ENCODE measurements at places on chromosomes 16 and 17.
A peak's percentile ranks its signal among the peaks of the same experiment; 100 is the strongest.

DNA sequence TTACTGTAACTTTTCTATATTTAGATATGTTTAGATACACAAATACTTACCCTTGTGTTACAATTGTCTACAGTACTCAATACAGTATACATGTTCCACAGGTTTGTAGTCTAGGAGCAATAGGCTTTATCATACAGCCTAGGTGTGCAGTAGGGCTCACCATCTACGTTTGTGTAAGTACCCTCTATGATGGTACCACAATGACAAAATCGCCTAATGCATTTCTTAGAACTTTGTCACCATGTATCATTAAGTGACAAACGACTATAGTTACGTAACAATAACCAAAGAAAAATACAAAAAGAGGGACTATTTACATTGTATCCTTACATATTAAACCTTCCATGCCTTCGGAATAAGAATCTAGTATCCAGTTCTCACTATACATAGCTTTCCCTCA, 8.0 kb downstream of the STAT5B start:
- DNase-seq = no peak

DNA sequence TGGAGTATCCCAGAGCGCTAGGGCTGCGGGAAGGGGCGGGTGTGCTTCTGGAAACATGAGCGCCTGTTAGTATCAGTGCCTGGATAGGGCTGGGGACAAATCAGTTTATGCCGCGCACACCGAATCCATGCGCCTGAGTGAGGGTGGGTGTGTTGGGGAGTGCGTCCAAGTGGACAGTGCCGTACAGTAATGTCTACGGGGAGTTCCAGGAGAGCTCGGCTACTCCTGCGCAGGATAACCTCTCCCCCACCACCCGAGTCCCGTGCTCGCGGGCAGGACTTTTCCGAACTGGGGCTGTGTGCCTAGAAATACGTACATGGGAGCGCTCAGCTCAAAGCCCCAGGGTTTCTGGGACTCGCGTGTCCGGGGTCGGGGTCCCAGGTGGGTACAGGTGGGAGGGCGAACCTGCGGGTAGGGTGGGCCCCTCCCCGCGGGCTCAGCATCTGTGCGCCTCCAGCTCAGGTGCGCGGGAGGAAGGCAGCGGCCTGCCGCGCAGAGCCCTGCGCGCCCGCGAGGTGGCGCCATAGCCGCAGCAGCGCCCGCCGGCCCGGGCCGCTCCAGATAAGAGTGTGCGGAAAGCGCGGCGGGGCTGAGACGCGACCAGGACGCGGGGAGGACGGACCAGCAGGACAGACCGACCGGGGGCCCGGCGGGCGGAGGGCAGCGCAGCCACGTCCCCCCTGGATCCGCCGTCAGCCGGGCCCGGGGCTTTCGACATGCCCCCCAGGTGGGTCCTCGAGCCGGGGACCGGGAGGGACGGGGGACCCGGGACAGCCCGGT, at the start of gene HIC1:
HIC1 (plus strand) TSS at position 592 of the 780 bp plus-strand sequence. CDS start 1,588 bp downstream, outside the sequence.
- peak; percentile 78 for DNase-seq

- DNase-seq = no peak
Measured at GRCh38 chr16:87658564-87659225, 56.4 kb downstream of the JPH3 start.

DNA sequence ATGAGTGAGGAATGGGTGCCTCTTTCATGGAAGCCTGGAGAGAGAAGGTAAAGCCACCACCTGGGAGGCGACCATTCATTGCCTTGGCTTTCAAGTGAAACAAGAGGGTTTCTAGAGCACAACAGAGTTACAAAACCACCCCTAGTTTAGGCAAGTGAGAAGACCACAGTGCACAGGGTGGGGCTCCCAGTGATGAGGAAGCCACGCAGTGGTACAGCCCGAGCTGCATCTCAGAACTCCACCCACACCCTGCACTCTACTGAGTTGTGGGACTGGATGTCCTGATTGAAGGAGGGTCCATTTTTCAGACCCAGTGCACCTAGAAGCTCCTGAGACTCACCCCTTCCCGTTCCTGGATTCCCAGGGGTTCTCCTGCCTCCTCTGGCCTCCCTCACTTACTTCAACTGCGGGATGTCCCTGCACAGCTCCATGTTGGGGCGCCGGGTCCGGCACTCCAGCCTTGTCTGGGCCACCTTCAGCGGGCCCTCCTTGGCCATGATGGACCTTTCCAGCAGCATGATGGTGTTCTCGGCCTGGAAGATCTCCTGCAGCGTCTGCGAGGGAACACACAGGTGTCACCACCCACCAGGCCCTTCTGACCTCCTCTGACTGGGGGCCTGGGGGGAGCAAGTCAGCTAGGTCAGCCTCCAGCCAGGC, 55.1 kb upstream of the EMP2 start:
- DNase-seq = no peak

- peak; percentile 80 for DNase-seq
Measured at GRCh38 chr17:48457080-48457836, 27.2 kb upstream of the SKAP1 start.

- DNase-seq = no peak
Measured at GRCh38 chr17:80499560-80499959, 23.2 kb upstream of the NPTX1 start.

DNA sequence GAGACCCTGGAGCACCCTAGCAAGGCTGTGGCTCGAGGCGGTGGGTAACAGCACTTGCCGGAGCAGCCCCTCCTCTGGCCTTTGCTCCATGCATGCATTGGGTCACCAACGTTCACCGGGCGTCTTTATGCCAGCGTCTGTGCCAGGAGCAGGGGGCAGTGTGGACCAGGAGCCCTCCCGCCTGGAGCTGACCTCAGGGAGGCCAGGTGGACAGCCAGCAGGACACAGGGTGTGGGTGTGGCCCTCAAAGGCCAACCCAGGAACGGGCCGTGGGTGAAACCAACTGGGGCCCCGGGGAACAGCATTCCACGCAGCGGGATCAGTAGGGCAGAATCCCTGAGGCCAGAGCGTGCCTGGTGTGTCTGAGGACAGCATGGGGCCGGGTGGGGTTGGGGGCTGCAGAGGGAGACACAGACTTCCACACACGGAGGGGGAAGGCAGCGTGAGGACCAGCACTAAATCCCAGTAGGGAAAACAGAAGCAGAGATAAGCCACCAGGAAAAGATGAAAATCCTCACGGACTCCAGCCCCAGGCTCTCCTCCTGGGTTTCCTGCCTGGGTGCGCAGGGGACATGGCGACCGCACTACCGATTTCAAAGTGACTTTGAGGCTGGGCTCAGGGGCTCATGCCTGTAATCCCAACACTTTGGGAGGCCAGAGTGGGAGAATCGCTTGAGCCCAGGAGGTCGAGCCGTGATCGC, 2.9 kb upstream of the CD7 start:
- no peak for DNase-seq
